ENCODE measurements at places on chromosomes 11 and 22.

- no peak for DNase-seq
These were observed 309.6 kb downstream of the METTL15 start for GRCh38 chr11:28417601-28418323.

GRCh38 chr22:22565981-22566380 is 6.9 kb upstream of the PRAME start:
- no peak for DNase-seq

GRCh38 chr22:43931771-43932170 is 8.2 kb downstream of the PNPLA3 start:
- DNase-seq: no peak

GRCh38 chr22:45812910-45813309 is 141.3 kb downstream of the ATXN10 start:
- DNase-seq: no peak

GRCh38 chr11:59833602-59834001 is 11.7 kb downstream of the CBLIF start:
- DNase-seq: no peak

DNA sequence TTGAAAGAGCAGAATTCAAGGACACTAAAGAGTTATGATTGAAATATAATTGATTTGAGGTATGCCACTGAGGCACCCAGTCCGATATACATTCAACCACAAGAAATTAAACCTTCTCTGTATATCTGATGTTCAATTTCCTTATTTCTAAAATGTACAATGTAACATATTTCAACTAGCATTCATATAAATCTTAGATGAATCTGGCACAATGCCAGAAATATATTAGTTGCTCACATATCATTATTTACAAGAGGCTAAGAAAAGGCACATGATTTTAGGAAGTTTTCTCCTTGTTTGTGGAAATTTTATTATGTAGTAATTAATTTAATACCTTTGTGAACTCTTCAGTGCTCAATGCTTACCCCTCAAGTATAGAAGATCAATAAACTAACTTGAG is 532.3 kb downstream of the KCNA4 start:
- no peak for DNase-seq

DNA sequence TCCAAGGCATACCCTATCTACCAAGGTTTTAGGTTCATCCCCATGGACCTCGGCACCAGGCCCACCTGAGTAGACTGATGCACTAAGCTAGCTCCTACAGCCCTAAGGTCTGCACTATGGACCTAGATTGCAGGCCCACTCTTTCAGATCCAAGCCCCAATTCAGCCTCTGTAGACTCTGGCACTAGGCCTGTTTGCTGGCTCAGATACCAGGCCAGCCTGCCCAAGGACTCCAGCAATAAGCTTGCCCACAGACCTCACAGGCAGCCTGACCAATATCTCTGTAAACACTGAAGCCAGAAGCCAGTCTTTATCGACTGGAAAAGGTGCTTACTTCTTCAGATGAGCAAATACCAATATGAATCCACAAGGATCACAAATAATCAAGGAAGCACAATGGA is 411.3 kb downstream of the INSC start:
- no peak for DNase-seq

DNA sequence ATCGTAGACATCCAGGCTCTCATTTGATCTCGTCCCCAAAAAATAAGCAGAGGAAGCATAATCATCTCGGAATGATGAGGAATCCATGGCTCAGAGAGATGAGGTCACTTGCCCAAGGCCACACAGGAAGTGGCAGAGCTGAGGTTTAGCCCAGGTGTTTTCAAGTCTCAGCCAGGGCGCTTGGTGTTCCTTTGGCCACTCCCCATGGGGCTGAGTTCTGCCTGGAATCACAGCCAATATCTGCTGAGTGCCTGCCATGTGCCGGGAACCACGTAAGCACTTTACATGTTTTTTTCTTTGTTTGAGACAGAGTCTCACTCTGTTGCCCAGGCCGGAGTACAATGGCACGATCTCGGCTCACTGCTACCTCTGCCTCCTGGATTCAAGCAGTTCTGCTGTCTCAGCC is 29.5 kb upstream of the MYH9 start:
- DNase-seq: no peak

GRCh38 chr11:72669527-72669926 is 4.7 kb downstream of the PDE2A start:
- DNase-seq: no peak

GRCh38 chr11:12408156-12408770 is 30.9 kb downstream of the PARVA start:
- DNase-seq: no peak
